Inflammatory macrophage treated with lipopolysaccharide for 1 hour (primary cell): ENCODE measurements at places on chromosomes 11 and 22.
A peak's percentile ranks its signal among the peaks of the same experiment; 100 is the strongest.

DNA sequence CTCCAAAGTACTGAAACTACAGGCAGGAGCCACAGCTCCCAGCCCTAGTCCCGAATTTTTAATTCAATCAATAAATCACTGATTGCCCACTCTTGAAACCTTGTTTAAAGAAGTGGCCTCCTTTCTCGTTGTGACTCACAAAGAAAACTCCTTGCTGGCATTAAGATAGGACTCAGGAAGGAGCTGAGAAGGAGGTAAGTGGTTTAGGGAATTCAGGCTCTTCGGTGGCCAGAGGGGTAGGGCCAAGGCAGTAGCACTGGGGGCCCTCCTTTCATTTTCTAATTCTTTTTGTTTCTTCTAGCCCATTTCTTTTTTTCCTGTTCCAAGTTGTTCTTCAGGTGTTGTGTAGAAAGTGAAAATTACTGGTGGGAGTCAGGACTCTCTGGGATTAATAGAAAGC lies 86.2 kb upstream of the OR9Q1 start:
- DNase-seq, result no peak

- DNase-seq, result no peak
Observed at GRCh38 chr11:8263109-8263768, 439 bp downstream of the LMO1 start.

DNA sequence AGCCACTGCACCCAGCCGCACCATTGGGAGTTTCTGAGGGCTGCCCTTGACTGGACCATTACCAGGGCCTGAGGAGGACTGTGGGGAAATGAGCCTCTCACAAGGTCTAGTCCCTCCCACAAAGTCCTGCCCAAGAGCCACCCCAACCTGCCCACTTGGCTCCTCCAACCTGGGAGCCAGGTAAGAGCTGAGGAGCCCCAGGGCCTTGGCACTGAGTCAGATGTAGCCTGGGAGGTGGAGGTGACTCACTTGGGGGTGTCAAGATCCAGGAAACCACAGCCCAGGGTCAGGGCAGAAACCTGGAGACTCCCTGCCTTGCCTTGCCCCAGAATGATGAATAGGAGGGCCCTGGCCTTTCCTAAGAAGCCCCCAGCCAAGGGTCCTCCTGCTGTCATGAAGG lies 25.8 kb upstream of the P2RY2 start:
- no peak for DNase-seq

DNA sequence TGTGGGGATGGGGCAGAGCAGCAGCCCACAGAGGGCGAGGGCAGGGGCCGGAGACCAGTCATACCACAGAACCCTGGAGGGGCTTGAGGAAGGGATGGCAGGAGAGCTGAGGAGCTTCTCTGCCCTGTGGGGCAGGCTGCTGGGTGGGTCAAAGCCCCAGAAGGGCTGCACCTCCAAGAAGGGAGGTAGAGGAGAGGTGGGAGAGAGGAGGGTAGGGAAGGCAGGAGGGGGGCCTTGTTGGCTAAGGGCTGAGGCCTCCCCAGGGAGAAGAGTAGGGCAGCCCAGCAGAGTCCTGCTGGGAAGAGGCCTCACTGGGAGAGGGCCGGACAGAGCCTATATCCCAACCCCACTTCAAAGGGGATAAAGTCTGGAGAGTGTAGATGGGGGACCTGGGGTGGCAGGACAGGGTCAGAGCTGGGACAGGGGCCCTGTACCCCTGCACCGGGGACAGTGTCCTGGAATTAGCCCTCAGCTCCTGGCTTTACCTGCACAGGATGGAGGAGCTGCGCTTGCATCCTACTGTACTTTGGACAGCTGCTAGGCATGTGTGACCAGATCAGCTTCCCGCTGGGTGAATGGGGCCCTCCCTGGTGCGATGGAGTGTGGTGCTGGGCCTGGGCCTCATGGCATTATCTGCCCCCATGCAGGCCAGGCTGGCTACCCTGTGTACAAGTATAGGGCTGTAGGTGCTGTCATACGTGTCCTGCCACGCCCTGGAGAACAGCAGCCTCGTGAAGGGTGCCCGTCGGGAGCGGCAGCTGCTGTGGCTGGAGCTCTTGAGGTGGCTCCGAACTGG lies 7.3 kb downstream of the DGCR6L start:
- DNase-seq, result no peak

- DNase-seq, result peak; percentile 80
Observed at GRCh38 chr11:9716275-9717039, 52.6 kb downstream of the SWAP70 start.

GRCh38 chr11:12642806-12643428 lies 31.3 kb upstream of the TEAD1 start:
- no peak for DNase-seq

- DNase-seq, result no peak
Observed at GRCh38 chr11:27161071-27161470, 120.5 kb downstream of the BBOX1 start.

GRCh38 chr11:70323806-70324205 lies 53.3 kb downstream of the PPFIA1 start:
- DNase-seq, result peak; percentile 83

- DNase-seq, result no peak
Observed at GRCh38 chr11:114678125-114679036, at the start of gene NXPE2. TSS of gene NXPE2 (plus strand) at chr11:114678527. CDS start at chr11:114678576, 49 bp downstream.
